ENCODE measurements at places on chromosomes 4 and X.

GRCh38 chr4:180203349-180203748 lies 2039.9 kb upstream of the TENM3 start:
- no peak for DNase-seq

DNA sequence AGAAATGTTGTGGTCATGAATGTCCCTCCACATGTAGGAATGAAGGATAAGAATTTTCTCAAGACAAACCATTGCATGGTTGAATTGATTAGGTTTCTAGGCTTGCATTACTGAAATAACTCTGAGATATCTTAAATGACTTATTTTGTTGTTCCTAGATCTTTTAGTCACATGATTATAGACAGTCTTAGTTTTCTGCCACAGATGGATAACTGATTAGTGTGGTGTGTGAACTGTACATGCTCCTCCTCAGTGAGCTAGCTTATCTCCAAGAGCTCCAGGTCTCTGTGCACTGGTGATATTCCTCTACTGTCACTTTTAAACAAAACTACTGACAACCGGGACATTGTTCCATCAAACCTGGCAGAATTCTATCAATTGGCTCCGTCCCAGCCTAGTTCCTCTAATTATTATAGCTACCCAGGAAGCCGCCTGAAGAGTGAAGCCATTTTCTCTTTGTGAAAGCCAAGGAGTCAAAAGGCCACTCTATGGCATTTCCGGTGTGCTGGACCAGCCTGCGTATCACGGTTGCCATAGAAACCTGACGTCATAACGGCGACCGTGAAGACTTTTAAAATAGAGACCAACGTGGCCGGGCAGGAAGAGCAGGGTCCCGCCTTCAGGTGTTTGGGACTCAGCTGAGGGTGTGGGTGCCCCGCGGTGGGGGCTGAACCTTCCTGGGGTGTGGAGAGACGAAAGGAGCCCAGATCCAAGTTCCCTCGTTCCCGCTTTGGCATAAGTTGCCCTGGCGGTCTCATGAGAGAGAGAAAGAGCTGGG lies 28.1 kb downstream of the BEX3 start:
- no peak for DNase-seq

DNA sequence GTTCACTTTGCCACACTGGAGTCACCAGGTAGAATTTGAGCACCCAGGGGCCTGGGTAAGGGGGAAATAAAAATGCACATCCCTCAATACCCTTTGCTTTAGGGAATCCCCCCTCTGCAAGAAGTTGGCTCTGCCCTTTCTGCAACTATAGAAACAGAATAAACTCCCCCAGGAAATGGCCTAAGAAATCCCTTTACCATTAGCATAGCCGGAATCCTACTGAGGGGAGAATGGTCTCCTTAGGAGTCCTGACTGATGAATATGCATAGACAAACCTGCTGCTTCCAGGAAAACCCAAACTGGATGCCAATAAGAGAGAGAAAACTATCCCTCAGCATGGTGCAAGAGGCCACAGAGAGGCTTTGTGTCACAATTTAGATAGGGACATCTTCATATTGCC lies 11.0 kb downstream of the EFHC2 start:
- DNase-seq, result no peak

- no peak for DNase-seq
Measured at GRCh38 chrX:2689773-2690666, 1.1 kb upstream of the CD99 start.

GRCh38 chrX:152635941-152636340 lies 1.8 kb upstream of the GABRQ start:
- no peak for DNase-seq

DNA sequence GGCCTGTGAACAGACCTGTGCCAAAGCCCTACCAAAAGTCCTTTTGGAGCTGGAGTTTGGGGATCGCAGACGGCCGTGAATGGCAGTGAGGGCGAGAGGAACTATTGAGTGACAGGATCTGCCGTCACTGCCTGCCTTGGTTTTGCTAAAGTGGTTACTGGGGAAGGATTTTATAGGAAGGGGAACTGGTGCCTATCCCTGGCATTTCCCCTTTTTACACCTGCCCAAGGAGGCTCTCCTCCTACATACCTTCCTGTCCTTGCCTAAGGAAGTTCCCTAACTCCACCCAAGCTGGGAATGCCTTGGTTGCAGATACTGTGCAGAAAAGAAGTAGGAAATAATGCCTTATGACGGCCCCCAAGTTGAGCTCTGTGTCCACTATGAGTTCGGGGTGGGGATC lies 14.5 kb downstream of the LONRF3 start:
- no peak for DNase-seq

DNA sequence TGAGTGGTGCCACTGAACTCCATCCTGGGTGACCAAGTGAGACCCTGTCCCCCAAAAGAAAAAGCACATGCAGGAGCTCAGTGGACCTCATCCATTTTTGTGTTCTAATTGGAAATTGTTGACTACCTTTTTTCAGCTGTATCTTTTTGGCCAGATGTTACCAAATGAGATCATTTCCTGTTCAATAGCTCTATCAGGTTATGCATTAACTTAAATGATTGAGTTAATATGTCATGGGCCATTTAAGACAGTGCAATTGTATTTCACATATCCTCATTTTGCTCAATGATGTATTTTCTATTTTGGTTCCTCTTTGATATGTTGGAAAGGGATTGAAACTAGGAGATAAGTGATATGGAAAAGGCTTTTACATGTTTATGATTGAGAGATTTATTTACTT lies 26.2 kb upstream of the RHOH start:
- no peak for DNase-seq

Data from putamen (tissue), 1 donor.